Ovary (tissue), 10 donors: ENCODE measurements at places on chromosomes 7 and 10. TPM values are rescaled to one million over a fixed set of nuclear protein-coding genes. Genes with fewer than 3 reads are reported as not detected.

GRCh38 chr10:71549766-71550533 is 153.2 kb downstream of the CDH23 start:
- H3K36me3 ChIP-seq: no peaks in the 10 kb centered on the region
- no peak overlapping the region for H3K27ac ChIP-seq
- no peak overlapping the region for H3K4me3 ChIP-seq
- no peak for DNase-seq
- H3K27me3 ChIP-seq: no peaks in the 10 kb centered on the region

GRCh38 chr10:26593896-26594295 is 103.6 kb upstream of the PDSS1 start:
- H3K4me3 ChIP-seq: no peak overlapping the region
- H3K36me3 ChIP-seq: no peaks in the 10 kb centered on the region
- no peak for DNase-seq
- H3K27ac ChIP-seq: no peak overlapping the region
- no peaks in the 10 kb centered on the region for H3K4me1 ChIP-seq
- no peaks in the 10 kb centered on the region for H3K27me3 ChIP-seq

DNA sequence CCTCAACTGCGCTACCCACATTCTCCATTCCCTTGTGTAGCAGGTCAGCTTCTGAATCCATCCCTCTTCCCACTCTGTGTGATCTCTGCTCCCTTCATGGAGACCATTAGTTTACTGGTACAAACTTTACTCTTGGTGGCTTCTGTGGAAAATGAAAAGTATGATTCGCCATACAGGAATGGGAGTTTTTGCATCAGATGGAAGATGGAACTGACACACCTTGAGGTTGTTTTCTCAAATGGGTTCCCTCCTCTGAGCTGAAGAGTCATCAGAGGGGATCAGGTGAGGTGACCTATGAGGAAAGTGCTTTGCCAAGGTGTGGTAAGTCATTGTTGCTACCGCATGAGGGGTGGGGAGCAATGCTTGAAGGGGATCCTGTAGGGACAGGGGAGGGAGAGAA is 266.8 kb downstream of the INHBA start:
- H3K4me1 ChIP-seq: no peaks in the 10 kb centered on the region
- no peaks in the 10 kb centered on the region for H3K27me3 ChIP-seq
- no peak overlapping the region for H3K4me3 ChIP-seq

DNA sequence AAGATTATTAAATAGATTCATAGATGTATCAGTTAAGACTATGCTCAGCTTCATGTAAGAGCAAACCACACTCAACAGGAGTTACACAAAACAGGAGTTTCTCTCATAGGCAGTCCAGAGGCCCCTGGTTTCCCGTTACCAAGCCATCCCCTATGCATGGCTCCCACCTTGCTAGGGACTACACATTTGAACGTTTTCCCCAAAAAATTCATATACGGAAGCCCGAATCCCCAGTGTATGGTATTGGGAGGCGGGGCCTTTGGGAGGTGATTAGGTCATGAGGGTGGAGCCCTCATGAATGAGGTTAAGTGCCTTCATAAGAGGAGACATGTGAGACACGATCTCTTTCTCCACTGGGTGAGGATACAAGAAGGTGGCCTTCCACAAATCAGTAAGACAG is 29.1 kb downstream of the RSU1 start:
- no peaks in the 10 kb centered on the region for H3K36me3 ChIP-seq
- H3K4me3 ChIP-seq: no peak overlapping the region
- H3K27ac ChIP-seq: no peak overlapping the region
- DNase-seq: no peak
- H3K4me1 ChIP-seq: peaks cover 2% of the 10 kb centered on the region

DNA sequence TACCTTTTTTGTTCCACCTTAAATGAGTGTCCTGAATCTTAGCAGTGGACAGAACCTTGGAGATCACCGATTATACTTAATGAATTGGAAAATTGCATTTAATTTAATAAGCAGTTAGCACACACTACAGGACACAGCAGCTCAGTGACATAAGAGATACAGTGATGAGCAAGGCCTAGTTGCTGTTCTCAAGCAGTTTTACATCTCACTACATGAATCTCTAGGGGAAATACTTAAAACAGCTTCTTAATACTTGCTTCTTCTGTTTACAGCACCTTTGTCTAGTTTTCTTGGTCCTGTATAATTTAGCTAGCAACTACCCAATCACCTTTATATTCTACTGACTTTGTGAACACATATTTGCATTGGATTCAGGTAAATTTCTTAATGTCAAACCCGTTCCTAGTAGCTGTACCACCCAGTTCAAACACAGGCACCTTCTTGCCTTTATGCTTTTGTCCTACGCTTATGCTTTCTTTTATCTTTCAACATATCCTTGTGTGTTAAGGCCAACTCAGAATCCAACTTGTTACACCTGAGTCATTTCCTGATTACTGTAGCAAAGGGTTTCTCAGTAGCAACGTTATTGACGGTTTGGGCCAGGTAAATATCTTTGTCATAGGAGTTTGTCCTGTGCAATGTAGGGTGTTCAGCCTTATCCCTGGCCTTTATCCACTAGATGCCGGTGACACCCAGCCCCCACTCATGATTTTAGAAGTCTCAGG is 1.8 kb downstream of the STAM start:
- DNase-seq: no peak
- peak overlapping the region; percentile 84 for H3K4me3 ChIP-seq
- peaks cover 16% of the 10 kb centered on the region for H3K4me1 ChIP-seq
- H3K27me3 ChIP-seq: no peaks in the 10 kb centered on the region
- no peak overlapping the region for H3K27ac ChIP-seq

- no peaks in the 10 kb centered on the region for H3K27me3 ChIP-seq
- no peaks in the 10 kb centered on the region for H3K36me3 ChIP-seq
- no peak for DNase-seq
- no peaks in the 10 kb centered on the region for H3K4me1 ChIP-seq
- H3K27ac ChIP-seq: no peak overlapping the region
These were observed 187.2 kb downstream of the POU6F2 start for GRCh38 chr7:39164887-39165286.

- no peak for DNase-seq
- H3K4me3 ChIP-seq: no peak overlapping the region
These were observed 2.4 kb upstream of the WDFY4 start for GRCh38 chr10:48682265-48682664.

GRCh38 chr10:17212802-17213221 is 11.3 kb upstream of the TRDMT1 start:
- DNase-seq: no peak
- no peaks in the 10 kb centered on the region for H3K36me3 ChIP-seq
- no peaks in the 10 kb centered on the region for H3K27me3 ChIP-seq
- H3K4me1 ChIP-seq: peaks cover 9% of the 10 kb centered on the region
- H3K27ac ChIP-seq: no peak overlapping the region

GRCh38 chr10:93403152-93404047 is 78.7 kb downstream of the MYOF start:
- DNase-seq: no peak
- no peak overlapping the region for H3K4me3 ChIP-seq
- no peak overlapping the region for H3K27ac ChIP-seq
- no peaks in the 10 kb centered on the region for H3K36me3 ChIP-seq
- H3K4me1 ChIP-seq: no peaks in the 10 kb centered on the region
- H3K27me3 ChIP-seq: no peaks in the 10 kb centered on the region

GRCh38 chr10:6694447-6695140 is 114.5 kb upstream of the PRKCQ start:
- no peaks in the 10 kb centered on the region for H3K4me1 ChIP-seq
- no peak overlapping the region for H3K27ac ChIP-seq
- H3K27me3 ChIP-seq: no peaks in the 10 kb centered on the region

GRCh38 chr10:62127975-62128374 is 140.7 kb downstream of the RTKN2 start:
- H3K36me3 ChIP-seq: no peaks in the 10 kb centered on the region
- H3K27ac ChIP-seq: no peak overlapping the region
- DNase-seq: no peak
- H3K27me3 ChIP-seq: no peaks in the 10 kb centered on the region
- H3K4me1 ChIP-seq: no peaks in the 10 kb centered on the region

FAM241B gene
- 2.5 TPM for total RNA-seq

ADGRA1 gene
- total RNA-seq: not detected

PTPN20 gene
- 8.0 TPM for total RNA-seq

UPK3B gene
- 4.1 TPM for total RNA-seq

CNTNAP2 gene
- 1.3 TPM for total RNA-seq

C10orf90 gene
- not detected for total RNA-seq
